ENCODE measurements at places on chromosomes 1 and 21.

- DNase-seq = no peak
Observed at GRCh38 chr1:46019348-46019747, 113.1 kb downstream of the PIK3R3 start.

DNA sequence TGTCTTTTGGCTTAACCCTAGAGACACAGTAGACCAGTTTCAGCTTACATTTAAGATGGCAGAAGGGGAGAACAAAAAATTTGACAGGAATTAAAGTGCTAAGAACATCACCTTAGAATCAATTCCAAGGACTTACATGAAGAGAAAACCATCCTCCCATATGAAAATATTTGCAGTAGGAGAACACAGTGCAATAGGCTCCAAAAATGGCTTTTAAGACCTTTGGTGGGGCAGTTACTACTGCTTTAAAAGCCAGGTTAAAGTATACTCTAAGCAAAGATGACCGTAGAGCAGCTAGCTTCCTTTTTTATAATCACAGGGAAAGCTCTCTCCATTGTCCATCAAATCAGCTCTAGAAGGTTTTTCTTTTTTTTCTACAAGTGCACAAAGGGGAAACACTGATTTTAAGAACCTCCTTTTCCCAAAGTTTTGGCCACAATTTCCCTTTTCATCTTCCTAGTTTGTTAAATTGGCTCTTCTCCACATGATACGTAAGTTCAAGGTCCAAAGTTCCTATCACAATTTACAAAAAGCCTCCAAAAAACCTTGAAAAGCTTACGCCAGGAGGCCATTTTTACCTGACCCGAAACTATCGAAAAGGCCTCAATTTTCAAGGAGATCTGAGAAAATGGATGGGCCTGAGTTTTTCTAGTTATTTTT lies 3.3 kb downstream of the TXNIP start:
- DNase-seq = no peak

DNA sequence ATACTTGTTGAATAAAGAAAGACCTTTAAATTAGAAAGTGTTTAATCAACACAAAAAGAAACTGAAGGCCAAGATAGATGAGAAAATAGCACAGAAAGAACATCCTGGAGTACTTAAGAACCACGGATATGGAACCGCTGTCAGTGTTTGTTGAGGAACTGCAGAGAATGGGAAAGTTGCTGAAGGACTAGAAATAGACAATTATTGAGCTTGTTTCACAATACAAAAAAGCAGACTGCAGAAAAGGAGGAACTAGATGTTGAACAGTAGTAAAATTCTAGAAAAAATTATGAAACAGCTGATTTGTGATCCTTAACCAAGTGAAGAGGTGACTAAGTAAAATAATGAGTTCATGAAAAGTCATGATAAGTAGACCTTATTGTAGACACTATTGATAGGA lies 29.7 kb downstream of the MYSM1 start:
- no peak for DNase-seq

DNA sequence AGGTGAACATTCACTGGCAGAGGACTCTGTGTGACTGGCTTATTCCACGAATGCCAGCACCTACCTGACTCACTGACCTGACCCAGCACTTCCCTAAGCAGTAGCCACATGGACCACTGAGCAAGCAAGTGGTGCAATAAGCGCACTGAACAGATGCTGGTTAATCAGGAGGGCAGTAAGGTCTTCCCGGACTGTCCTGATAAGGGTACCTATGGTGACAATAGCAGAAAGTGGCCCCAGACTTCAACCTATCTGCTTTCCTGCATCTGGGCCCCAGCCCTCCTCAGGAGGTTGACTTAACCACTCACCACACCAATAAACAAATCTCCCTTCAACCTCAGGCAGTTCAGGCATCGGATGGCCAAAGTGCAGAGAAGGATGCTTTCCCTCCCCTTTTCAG lies 65.7 kb downstream of the SETD4 start:
- no peak for DNase-seq

- DNase-seq = no peak
Observed at GRCh38 chr21:25558123-25558522, 49.2 kb downstream of the MRPL39 start.

DNA sequence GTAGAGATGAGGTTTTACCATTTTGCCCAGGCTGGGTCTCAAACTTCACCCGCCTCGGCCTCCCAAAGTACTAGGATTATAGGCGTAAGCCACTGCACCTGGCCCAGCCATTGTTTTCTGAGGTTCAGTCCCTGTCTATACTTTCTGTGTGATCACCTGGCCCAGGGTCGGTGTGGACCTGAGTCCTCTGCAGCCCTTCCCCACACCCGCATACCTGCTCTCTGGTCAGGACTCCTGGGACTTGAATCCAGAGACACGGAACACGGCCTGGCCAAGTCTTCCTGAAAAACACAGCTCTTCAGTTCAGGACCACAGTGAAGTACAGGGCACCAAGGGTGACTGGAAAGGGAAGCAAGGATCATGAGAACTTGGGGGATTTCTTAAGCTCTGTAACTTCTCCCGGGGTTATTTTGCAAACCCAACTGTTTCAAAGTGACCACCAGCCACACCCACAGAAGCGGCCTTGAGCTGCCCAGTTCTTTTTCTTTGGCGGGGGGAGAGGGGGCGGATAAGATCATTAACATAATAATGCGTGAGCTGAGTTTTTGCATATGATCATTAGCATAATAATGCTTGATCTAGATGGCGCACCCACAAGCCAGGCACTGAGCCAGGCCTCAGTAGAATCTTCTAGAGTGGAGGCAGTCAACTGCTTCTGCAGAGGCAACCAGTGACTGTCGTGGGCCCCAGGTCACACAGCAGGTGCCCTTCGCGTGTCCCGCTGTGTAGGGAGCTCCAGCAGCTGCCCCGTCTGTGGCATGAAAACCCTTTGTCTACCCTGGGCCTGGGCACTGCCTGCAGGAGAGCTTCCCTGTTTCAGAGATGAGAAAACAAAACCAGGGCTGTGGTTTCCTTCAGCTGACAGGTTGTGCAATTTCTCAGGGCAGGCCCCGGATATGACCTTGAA lies 1.7 kb upstream of the NADK start:
- DNase-seq = no peak

DNA sequence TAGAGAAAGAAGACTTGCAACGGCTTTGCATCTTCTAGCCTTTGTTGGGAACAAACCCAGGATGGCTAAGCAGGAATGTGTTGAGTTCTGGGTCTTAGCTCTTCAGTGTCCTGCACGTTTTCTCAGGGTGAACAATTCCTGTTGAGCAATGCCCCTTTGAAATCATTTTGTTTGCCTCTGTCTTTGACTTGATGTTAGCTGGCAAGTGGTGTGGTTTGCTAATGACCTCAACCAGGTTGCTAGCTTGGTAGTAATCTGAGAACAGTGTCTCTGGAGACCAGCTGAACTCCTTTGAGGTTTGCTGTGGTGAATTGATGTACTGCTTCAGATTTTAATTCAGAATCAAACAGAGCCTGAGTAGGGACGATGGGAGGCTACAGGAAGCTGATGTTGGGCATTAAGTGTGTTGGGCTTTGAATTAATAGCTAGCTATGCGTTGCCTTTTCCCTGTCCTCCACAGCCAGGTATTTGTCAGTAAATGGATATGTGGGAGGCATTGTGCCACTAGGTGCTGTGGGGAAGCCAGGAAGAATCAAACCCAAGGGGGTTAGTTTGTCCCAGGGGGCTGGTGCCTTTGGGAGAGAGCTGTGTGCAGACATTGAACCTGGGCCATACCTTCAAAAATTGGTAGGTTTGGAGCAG lies 23.3 kb upstream of the SRSF10 start:
- DNase-seq = no peak
